ENCODE measurements at places on chromosomes 2 and 18.

GRCh38 chr2:138275881-138276280 lies 225.7 kb upstream of the SPOPL start:
- peak; percentile 52 for DNase-seq

- DNase-seq: no peak
Observed at GRCh38 chr2:167406558-167406957, 518.3 kb downstream of the XIRP2 start.

DNA sequence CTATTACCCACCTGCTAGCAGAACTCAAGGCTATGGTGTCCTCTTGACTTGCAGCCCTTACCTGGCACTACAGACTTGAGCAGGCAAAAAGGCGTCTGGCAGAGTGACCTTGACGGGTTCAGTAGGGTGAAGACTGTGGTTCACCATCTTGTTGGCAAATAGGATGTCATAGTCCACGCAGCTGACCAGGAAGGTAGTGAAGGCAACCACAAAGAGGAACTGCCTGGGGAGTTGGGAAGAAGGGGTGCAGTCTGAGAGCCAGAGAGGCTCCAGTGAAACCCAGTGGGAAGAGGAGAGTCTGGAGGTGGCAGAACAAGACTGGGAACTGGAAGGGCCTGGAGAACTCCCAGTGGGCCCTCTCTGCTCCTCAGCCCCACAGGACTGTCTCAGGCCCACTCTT lies 4.1 kb downstream of the ATG9A start:
- no peak for DNase-seq

DNA sequence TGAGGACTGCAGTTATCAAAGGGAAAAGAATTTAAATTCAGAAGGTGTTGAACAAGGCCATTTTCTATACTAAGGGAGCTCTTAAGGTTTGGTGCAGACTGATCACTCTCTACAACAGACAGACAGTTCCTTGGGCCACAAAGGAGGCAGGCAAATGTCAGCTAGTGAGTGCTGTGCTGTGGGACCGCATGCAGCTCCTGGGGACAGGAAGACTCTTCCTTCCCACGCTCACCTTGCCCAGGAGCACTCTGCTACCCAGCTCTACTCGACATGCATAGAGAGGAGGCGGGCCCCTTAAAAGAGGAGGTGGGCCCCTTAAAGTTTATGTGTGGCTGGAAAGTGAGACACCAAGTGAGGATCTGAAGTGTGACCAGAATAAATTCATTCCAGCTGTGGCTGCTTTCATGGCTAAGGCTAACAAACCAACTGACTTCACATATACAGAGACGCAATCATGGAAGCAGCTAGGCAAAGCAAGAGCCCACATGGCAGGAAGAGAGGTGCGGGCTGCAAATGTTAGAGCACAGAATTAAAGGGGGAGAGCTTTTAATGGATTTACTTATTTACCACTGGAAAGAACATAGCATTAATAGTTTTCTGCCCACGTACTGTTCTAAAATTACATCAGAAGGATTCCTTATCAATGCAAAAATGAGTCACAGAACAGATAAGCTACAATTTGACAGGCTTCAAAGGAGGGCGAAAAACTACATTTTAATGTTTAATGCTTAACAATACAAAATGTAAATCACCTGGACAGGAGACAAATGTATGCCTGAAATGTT lies 101.4 kb upstream of the RNU4ATAC start:
- no peak for DNase-seq

GRCh38 chr2:223789423-223789822 lies 48.0 kb downstream of the AP1S3 start:
- DNase-seq: no peak

DNA sequence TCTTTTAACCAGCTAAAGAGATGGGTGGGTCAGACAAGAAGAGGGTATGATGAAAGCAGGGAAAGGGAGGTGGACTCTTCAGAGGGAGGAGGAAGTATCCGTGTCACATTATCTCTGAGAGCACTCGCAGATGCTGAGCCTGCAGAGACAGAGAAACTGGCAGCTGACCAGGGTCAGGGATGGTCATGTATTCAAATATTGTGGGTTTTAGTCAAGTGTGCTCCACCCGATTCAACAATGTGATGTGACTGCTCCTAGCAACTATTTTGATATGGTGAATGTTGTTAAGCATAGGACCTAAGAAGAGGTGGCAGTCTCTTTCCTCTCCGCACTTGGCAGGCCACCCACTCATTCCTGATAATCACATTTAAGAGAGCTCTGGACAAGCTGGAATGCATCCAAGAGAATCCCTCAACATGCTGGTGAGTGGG lies 1.3 kb upstream of the CLIP4 start:
- peak; percentile 82 for DNase-seq

GRCh38 chr2:171564463-171564862 lies 42.2 kb downstream of the CYBRD1 start:
- no peak for DNase-seq

- peak; percentile 56 for DNase-seq
Observed at GRCh38 chr18:73514449-73514848, 633.2 kb downstream of the FBXO15 start.

DNA sequence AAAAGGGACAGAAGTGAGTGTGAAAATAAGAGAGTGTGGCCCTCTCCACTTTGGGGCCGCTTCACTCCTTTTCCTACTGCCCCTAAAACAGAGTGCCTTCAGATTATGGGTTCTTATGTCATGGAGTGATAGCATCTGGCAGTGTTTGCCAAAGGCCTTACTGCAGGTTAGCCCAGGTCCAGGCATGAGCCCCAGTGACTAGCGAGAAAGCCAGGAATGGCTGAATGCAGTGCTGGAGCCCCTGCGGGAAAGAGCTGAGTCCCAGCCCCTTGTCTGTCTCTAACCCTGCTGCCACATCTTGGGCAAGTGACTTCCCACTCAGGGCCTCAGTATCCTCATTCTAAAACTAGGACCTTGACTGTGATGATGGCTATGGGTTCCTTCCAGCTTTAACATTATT lies 6.0 kb downstream of the IGFBP5 start:
- DNase-seq: no peak

- peak; percentile 99 for DNase-seq
Observed at GRCh38 chr18:36693931-36694620, 134.7 kb downstream of the TPGS2 start.

- DNase-seq: no peak
Observed at GRCh38 chr2:3009483-3009882, 368.1 kb downstream of the EIPR1 start.

GRCh38 chr18:53864770-53865169 lies 359.7 kb downstream of the MBD2 start:
- no peak for DNase-seq
